NCI-H446 (cell line): ENCODE measurements at places on chromosomes 2 and 18.

DNA sequence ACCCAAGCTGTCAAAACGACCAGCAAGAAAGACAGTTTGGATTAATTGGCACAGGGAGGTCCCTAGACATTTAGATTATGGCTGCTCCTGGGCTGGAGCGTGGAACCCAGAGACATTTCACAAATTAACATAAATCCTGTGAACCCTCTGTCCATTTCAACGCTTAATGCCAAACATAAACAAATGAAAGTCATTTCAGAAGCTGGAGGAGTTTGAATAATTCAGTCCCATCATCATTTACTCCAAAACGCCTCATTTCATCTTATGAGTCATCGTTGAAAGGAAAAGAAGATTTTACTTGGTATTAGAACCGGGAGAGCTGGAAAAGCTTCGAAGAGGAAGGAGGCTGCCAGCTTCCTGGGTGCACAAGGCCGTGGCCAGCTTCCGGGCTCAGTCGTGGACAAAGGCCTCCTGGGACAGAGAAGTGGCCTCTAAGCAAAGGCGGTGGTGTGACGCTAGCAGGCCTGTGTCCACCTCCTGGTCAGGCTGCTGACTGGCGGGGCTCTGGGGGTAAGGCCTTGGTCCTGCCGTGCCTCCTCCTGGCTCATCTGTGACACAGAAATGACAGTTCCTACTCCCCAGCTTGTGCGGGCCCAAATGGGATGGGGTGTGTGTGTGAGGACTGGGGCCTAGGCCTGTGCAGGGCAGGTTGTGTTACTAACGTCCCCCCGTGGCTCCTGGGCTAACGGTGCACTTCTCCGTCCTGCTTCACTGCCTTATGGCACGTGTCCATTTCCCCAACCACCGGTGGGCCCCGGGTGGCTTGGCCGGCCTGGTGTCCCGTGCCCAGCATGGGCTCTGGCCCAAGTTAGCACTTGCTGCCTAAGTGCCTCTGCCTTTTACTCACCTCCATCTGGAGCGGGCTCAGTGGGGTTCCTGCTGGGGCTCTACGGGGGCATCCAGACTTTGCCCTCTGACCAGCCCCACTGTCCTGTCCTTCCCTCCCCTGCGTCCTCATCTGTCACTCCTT is 71.6 kb downstream of the RRM2 start:
- DNase-seq, result peak; percentile 77

- DNase-seq, result no peak
Measured at GRCh38 chr2:186098821-186099220, 360.2 kb downstream of the FSIP2 start.

DNA sequence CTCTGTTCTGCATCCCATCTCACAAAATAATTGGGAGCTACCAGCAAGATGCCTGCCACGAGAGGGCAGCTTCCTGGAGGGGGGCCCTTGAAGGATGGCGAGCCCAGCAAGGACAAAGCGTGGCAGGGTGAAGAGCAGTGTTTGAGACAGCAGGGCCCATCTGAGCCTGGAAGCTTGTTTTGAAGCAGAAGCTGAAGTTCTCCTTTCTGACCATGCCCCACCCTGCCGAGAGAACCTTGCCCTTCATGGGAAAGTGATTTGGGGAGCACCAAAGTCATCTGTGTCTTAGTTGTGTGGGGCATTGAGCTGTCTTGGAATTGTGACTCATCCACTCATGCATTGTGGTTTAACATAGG is 216.3 kb downstream of the BCL11A start:
- no peak for DNase-seq

DNA sequence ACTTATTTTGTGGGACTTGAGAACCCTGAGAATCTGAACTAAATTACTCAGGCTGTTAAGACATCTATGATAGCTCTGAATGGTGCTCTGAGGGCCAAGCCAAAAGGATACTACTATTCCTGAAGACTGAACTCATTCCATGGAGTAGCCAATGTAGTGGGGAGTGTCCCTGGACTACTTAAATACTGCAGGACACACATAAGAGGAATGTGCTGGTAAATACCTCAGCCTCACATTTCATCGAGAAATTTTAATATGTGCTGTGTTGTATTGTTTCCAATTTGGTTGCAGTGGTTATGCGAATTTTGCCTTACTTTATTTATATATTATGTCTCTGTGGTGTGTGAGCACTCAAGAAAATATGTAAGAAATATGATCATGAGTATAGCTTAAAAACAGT is 264.4 kb upstream of the FIGN start:
- no peak for DNase-seq

DNA sequence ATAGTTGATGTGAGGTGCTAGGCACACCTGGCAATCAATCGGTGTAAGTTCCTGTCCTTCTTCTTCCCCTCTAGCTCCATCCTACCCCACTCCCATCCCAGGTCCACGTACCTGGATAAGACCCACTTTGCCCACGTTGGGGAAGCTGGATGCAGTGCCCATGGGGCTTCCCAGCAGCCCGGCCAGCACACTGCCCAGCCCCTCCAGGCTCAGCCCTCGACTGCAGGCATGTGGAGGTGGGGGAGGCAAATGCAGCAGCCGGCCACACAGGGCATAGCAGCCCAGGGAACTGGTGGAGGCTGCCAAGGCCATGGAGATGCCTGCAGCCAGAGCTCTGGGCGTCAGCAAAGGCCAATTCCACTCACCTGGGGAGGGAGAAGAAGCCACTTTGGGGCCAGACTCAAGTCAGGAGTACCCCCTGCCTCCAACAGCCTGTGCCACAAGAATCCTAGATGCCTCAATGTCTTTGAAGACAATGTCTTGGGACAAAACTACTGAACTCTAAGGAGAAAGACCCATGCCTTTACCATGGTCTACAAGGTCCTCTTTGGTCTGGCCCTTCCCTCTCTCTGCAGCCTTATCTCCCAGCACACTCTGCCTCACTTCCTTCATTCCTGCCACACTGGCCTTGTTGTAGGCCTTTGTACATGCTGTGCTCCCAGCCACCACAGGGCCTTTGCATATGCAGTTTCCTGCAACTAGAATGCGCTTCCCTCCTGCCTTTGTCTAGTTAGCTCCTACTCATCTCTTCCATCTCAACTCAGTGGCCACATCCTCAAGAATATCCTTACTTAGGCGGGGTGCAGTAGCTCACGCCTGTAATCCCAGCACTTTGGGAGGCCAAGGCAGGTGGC is 4.5 kb downstream of the SLC23A3 start:
- no peak for DNase-seq

DNA sequence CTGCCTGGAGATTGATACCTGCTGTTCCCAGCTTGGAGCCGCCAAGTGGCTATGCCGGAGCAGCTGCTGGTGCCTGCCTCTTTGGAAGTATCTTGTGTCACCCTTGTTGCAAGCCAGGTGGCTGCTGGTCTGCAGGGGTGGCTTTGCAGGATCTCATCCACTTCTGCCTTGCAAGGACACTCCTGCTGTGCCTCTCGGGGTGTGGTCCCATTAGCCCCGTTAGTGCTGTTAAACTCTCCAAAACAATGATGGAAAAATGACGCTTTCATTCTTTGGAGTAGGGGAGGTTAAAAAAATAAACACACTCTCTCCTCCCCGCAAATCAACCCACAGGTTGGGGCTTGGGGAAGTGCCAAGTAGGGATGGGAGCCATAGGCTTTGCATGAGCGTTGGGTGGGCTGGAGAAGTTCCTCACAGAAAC is 352.8 kb downstream of the RNF144A start:
- peak; percentile 66 for DNase-seq

GRCh38 chr2:239955989-239956817 is 68.9 kb downstream of the NDUFA10 start:
- no peak for DNase-seq

DNA sequence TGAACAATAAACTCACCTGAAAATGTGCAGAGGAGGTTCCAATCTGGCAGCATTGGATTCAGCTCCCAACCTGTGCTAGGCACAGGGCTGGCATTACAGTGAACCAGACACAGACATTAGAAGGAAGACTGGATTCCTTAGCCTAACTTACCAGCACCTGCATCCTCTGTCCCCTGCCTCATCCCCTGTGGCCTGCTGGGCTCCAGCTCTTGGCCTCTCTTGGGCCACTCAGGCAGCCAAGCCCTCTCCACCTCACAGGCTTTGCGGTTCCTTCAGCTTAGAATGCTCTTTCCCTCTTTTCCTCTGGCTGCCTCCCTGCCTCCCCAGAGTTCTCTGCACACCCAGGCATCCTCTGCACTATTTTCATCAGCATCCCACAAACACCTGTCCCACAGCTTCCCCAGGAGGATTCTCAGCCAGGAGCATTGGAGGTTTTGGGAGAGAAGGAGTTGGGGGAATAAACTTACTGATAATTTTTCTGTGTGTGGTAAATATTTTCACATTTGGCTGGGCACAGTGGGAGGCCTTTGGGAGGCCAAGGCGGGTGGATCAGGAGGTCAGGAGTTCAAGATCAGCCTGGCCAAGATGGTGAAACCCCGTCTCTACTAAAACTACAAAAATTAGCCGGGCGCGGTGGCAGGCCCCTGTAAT is 132.0 kb downstream of the INHBB start:
- DNase-seq, result no peak

DNA sequence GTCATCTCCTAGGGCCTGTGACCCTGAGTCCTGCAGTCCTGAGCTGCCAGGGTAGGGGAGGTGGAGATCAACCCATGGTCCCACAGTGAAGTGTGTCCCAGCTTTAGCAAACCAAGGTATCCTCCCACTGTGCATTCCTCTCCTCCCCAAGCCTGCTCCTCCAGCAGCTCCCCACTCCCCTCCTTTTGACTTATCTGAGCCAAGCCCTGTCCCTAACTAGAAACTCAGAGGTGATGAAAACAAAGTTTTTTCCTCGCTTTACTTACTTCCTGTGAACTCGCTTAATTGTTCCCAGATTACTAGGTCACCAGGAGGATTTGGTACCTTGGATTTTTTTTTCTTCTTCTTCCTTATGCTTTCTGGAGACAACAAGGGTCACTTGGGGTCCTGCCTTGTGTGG is 80.8 kb downstream of the EHD3 start:
- no peak for DNase-seq

DNA sequence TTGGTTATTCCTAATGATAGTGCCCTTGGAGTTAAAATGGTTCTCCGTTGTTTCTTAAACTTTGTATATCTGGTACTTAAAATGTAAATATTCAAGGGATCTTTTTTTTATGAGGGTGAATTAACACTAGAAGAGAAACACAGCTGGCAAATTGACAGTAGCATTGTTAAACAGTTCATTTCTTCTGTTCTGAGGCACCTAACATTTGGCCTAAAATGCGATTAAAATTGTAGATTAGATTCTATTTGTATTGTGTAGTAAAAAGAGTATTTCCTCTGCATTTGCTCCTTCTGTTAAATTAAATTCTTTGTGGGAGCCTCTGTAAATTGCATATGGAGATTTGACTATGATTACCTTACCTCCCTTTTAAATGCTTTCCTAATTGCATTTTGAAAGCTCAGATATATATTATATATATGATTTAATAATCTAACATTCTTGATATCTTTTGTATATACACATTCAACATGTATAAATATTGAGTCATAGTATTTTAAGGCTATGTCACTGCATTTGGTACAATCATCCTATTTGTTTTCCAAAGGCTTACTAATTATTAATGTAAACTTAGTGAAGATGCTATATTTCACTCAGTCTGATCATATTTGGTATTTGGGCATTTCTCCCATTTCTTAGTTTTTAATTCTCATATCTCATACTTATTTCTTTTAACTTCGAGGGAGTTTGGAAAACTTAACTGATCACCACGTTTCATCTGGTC is 124.4 kb downstream of the AGPS start:
- no peak for DNase-seq

DNA sequence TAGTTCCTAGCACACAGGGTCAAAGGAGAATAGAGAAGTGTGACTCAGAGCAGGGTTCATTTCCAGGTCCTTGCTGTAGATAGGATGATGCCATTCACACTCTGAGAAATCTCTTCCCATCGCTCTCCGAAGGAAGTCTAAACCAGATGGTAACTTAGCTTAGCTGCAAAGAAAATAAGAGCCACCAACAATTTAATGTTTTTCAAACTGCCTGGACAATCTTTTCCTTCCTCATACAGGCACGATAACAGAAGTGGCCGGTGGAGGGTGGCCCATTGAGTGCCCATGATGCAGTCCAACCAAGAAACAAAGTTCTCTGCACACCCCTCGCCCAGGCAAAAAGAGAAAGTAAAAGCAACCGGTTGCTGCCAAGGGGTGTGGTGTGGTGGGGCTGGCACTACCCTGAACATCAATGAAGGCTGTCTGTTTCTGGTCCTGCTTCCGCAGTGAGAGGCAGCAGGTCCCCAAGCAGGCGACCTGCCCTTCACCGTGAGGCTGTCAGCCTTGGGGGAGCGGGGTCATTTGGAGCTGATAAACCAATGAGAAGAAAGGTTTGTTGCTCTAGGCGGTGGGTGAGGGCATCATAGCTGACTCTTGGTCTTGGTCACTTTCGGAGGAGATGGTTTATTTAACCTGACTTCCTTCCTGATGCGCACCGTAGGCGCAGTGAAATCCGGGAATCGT is 105.6 kb upstream of the CD302 start:
- DNase-seq, result no peak

- DNase-seq, result no peak
Measured at GRCh38 chr2:46936566-46936965, 21.0 kb upstream of the MCFD2 start.

DNA sequence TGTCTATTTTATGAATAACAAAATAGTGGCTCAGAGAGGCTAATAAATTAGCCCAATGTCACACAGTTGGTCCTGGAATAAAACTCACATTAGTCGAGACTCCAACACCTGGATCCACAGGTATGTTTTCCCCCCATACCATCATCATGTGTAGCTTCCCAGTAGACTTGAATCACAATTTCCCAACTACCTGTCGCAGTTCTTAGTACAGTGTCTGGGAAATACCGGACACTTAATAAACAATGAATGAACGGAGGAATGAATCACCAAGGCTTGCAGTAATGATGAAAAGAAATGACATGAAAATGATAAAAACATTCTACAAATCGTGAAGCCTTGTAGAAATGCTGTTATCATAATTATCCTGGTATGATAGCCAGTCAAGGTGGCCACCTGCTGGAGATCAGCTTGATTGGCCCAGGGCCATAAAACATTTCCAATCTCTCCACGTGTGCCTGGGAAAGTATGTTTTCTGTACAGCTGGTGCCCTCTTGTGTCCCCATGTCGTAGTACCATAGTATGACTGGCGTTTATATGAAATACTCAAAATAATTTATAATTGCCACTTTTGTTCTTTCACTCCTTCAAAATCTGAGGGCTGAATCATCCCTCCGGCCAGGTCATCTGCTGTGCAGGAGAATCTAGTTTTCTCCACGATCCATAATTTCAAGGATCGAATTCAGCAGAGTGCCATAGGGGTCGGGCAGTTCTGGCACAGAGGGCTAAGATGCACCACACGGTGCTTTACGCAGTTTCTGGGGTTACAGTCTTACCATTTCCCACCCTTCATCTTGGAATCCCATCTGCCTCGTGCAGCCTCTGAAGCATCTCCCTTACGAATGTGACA is 95.4 kb downstream of the LAMA1 start:
- no peak for DNase-seq

- no peak for DNase-seq
Measured at GRCh38 chr18:50080932-50081560, 113.9 kb downstream of the MYO5B start.

GRCh38 chr2:223503746-223504145 is 98.4 kb downstream of the SCG2 start:
- no peak for DNase-seq

GRCh38 chr2:169980001-169980400 is 152.7 kb downstream of the UBR3 start:
- DNase-seq, result no peak
